ENCODE measurements at places on chromosomes 12 and 14.

DNA sequence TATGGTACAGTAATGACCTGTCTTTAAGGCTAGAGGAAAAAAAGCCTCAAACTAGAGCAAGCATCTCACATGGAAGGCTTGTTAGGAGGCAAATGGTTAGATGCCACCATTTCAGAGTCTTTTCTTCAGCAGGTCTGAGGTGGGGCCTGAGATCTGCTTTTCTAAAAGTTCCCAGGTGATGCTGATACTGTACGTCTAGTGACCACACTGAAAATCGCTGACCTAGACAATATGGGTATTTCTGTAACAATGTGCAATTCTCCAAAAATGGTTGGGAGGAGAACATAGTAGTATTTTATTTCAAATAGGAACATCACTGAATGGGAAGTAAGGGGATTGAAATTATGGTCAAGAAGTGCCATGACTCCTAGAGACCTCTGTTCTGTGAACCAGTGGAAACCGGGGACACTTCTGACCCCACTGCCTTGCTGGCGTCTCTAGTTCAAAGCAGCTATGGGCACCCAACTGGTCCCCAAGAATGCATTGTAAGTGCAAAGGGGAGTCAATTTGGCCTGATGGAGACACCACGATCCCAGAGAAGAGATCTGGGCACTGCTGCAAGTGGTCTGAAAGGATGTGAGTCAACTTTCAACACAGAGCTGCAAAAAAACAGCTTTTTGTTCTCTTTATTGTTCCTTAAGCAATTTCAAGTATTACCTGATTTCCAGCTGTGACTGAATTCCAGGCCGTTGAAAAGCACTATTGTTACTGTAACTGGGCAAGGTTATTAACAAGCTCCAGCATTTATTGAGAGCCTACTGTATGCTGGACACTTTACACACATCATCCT, 54.4 kb upstream of the PLEKHG7 start:
- DNase-seq = no peak

GRCh38 chr12:108856428-108857157, 790 bp downstream of the SSH1 start:
- peak; percentile 52 for DNase-seq

DNA sequence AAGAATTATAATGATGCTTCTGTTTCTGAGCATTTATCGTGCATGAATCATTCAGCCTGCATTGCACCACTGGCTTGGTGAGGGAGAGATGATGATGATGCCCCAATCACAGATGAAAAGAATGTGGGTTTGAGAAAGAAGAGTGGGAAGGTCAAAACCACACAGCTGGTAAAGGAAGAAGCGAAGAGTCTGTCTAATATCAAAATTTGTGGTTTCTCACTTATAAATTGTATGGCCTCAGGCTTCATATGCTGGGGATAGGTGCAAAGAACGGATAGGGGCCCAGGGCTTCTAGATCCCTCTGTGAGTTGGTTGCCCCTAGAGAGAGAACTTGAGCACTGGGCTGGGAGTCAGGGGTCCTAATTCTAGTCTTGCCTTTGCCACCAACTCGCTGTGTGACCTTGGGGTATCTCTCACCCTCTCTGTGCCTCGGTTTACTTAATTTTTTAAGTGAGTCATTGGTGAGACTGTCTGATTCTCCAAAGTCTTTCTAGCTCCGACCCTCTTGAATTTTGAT, 2.2 kb downstream of the OASL start:
- DNase-seq = no peak

- no peak for DNase-seq
These were observed 47.8 kb downstream of the ADGRD1 start for GRCh38 chr12:131001493-131001892.

- DNase-seq = no peak
These were observed 41.9 kb upstream of the BDKRB2 start for GRCh38 chr14:96162741-96163140.

DNA sequence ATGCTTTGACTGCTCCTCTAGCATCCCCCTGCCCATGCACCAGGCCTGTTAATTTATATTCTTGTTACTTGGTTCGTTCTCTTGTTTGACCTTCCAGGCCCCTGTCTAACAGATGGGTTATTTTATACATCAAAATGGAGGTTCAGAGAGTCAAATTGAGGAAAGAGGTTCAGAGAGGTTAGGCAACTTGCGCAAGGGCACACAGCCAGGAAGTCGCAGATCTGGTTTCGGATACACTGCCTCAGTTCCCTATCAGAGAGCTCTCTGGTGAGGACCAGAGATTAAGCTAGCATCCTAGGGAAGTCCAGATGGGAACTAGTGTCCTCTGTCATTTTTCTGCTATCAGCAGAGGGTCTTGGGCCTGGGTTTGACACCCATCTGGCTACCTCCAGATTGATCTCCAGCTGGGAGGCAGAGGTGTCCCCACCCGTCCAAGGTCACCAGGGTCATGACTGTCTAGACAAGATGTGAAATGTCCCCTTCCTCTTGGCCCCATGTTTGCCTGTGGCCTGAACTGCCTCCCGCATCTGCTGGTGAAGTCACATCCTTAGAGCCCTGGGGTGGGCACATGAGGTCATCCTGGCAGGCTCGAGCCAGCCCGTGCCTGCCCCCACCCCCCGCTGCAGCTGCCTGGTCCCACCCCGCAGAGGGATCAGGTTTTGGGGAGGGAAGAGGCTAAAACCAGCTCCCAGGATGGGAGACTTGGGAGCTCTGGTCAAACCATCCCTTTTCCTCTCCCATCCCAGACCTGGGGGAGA, 84.3 kb upstream of the NCOR2 start:
- no peak for DNase-seq

GRCh38 chr12:10618338-10618987, 5.1 kb upstream of the MAGOHB start:
- DNase-seq = no peak

DNA sequence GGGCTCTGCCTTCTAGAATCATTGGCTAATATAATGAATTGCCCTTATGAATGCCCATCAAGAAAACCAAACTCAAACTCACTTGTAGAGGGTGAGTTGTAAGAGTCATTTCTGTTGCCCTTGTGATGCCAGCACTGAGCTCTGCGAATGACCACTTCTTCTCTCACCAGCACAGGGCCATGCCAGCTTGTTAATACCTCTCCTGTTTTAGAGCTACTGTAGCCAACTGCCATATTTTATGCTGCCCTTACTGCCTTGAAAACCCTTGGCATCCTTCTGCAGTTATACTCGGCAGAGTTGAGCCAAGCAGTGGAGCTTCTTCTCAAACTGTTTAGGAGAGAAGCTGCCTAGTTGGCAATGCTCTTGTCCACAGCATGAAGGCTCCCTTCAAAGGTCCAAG, 8.1 kb downstream of the KRT75 start:
- no peak for DNase-seq

DNA sequence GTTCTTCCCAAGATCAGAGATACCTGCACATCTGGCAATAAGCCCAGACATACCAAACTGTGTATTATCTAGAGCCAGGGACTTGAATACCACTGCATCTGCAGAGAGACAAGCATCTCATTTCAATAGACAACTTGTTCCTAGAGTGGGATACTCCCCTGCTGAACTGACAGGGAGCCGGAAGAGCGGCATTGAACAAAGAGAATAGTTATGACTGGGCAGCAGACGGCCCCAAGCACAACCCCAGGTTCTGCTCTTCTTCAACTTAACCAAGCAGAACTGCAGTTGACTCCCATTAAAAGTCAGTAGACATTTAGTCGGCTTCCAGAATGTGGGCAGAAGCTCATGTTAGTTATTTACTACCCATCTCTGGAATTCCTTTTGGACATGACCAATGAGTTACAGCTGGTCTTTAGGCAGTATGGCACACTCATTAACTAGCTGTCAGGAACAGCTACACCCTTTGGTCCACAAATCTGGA, 112.9 kb downstream of the HMGA2 start:
- DNase-seq = no peak
